ENCODE measurements at places on chromosomes 5 and 9.

DNA sequence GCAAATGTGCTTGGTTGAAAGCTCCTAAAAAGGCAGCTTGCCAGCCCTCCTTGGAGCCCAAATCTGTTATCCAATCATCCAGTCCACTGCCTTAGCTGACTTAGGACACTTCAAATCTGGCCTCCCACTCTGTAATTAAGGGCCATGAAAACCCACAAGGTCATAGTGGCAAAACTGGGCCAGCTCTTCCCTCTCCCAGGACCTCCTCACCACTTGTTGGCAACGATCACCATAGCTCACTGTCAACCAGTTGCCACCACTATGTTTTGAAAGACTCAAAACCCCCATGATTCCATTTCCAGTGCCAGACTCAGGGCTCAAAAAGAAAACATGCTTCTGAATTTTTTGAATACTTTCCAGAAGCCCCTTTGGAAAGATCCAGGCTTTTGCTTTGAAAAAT lies 107.5 kb downstream of the NREP start:
- DNase-seq: no peak

DNA sequence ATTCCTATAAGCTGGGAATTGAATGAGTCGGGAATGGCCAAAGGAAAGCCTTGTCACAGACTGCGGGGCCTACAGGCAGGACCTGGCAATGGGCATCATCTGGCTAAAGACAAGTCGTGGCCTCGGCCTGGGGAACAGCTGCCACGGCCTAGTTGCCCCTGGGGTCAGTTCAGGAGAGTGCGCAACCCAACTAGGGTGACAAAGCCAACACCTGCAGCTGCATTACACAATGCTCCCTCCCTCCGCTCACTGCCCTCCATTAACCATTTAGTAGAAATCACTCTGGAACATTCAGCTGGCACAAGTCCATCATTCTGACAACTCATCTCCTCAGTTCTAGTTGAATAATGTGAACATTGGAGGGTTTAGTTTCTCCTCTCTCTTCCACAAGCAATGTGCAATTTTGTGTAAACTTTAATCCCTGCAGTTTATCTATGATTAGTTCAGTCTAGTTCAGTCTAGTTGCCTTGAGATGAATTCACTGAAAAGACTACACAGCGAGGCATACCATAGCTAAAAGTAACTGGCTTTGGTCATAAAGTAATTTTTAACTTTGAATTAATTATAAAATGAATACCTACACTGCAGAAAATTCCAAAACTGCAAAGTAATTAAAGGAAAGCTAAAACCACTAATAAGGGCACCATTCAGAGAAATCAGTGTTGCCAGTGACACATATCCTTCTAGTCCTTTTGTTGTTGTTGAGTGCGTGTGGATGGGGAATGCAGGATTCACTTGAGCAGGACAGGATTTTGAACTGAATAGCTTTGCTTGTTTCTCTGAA lies 5.1 kb downstream of the GLDC start:
- no peak for DNase-seq

- no peak for DNase-seq
Measured at GRCh38 chr5:135208903-135209721, 175.1 kb upstream of the PITX1 start.

- DNase-seq: no peak
Measured at GRCh38 chr5:16784843-16785791, 151.0 kb downstream of the MYO10 start.

DNA sequence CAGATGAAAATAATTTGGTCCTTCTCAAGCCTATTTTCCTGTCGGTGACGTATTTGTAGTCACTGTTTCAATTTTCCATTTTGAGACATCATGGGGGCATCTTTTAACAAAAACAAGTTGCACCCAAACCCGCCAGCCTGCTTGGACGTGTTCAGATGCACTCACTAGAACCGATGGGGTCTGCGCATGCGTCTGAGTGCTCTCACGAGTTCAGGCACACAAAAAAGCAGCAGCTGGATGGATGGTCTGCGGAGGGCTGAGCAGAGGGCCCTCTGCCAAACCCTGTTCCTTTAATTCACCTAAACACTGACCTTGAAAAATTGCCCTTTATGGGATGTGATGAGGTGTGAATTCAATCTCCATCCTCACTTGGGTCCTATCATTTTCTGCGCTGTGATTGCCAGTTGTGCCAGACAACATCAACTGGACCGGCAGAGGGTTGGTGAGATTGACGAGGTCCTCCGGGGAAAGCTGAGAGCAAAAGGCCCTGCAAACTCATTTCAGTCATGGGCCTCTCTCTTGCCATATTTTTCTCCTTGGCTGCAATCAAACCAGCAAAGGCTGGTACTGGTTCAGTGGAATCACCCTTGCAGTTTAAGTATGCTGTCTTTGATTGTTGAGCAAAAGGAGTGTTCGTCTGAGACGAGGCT lies 251.9 kb downstream of the NFIB start:
- no peak for DNase-seq

GRCh38 chr5:149782895-149783586 lies 52.9 kb downstream of the PPARGC1B start:
- DNase-seq: no peak

Data from NCI-H2081 treated with DMSO at 0.1 percent for 48 hours (cell line).